ENCODE measurements at places on chromosomes 13 and 19.

DNA sequence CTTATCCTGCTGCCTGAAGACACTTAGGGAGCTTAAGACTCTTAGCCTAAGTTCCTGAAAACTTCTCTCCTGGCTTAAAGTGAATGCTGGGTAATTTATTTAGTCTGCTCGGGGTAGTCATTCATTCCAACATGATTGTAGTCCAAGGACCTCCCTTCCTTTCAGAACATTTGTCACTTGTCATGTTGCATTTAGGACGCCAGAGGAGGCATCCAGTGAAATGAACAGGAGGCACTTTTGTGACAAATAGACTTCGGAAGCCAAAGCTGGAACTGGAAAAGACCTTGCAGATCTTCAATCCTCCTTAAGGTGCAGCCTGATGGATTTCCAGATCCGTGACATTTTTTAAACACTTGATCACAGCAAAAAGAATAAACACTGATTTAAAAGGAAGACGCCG lies 95.1 kb downstream of the DNAJC15 start:
- no peak for DNase-seq

DNA sequence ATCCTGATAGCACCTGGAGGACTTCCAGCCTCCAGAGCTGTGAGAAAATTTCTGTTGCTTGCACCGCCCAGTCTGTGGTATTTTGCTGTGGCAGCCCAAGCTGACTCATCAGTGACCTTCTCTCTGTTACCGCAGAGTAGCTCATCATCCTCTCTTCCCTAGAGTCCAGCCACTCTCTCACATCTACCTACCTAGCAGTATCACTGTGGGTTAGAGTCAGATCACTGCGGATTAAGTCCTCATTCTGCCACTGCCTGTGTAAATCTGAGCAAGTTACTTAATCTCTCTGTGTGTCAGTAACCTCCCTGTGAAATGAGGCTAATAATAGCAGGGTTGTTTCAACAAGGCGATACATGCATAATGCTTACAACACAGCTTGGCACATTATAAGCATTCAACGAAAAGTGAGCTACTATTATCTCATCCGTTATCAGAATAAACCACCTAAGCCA lies 40.3 kb upstream of the USPL1 start:
- DNase-seq, result peak; percentile 82

DNA sequence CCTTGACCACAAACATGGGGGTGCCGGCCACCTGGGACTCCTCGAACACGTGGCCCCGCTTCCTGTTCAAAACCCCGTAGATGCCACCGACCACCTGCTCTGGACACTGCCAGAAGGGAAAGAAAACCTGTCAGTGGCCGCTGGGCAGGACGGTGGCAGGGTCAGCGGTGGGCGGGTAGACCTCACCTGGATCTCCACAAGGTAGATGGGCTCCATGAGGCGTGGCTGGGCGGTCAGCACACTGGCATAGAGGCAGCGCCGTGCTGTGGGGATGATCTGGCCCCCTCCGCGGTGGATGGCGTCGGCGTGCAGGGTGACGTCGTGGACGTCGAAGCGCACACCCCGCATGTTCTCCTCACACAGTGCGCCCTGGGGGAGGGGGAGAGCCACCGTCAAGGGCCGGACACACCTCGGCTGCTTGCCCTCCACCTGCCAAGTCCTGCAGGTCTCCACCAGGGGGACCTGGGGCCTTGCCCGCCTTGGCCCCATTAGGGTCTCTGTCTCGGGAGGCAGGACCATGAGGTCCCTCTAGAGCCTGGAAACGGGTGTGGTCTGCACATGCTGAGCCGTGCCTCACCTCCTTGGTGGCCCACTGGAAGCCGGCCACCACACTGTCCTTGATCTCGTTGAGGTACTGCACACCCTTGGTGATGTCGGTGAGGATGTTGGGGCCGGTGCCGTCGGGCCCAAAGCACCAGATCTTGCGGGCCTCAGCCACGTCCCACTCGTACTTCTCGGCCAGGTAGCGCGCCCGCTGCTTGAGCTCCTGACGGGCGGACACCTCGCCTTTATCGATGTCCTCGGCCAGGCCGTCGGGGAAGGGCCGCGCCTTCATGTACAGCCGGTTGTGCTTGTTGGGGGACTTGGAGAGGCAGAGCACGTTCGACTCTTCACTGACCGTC lies 6.6 kb upstream of the DAPK3 start:
- DNase-seq, result no peak

DNA sequence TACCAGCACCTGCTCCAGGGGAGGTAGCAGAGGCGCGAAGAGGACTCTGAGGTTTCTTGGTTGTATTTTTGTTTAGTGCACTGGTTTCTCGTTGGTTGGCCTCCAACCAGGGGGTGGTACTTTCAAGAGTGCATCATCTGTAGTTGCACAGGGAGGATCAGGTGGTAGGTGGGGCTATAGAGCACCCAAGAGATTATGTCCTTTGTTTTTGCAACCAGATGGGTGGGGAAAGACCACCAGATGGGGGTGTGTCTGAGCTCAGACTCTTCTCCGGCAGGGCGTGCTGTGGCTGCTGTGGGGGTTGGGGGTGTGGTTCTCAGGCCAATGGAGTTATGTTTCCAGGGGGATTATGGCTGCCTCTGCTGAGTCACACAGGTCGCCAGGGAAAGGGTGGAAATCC lies 254.4 kb upstream of the KLF12 start:
- no peak for DNase-seq

DNA sequence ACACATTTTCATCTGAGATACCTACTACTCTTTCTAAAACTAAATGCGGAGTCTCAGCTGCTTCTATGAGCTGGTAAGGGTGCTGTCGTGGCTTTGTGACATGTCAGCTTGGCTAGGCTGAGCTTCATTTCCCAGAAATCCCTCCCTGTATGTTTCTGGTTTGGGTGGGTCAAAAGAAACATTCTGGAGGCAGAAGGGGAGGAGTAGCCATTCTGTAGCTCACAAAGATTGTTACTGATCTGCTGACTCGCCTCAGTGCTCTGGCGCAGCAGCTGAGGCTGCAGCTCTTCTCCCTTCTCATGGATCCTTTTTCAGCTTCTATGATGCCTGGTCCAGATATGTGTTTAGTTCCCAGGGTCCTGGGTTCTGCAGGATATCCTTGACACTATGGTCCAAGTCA lies 114.7 kb downstream of the RAP2A start:
- no peak for DNase-seq

- no peak for DNase-seq
These were observed 36.5 kb downstream of the GTF2F2 start for GRCh38 chr13:45156565-45157361.

GRCh38 chr13:43848001-43848649 lies 31.4 kb downstream of the CCDC122 start:
- DNase-seq, result peak; percentile 25

GRCh38 chr19:41521931-41522555 lies 53.9 kb upstream of the CEACAM21 start:
- DNase-seq, result no peak

- no peak for DNase-seq
These were observed 11.4 kb upstream of the TSPAN16 start for GRCh38 chr19:11284515-11284914.

DNA sequence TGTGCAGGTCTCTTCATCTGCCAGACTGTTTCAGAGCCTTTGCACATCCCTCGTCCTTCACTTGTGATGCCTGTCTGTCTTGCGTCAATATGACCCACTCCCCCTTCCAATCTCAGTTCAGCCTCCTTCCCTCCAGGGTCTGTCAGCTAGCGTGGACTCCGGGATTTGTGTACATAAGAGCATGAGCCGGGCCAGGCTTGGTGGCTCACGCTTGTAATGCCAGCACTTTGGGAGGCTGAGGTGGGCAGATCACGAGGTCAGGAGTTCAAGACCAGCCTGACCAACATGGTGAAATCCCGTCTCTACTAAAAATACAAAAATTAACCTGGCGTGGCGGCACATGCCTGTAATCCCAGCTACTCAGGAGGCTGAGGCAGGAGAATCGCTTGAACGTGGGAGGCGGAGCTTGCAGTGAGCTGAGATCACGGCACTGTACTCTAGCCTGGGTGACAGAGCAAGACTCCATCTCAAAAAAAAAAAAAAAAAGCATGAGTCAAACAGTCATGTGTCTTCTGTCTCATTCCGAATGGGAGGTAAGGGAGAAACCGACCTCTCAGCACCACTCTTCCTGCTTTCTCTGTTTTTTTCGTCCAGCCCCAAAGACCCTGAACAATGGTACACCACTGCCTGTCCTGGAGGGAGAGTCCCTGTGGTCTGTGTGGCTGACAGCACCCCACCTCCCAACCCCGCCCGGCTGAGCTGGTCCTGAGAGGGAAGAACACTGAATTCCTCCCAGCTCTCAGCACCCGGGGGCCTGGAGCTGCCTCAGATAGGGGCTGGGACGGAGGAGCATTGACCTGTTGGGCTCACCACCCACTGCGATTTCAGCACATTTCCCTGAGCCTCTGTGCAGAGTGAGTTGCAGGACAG lies 2.4 kb upstream of the SIGLEC9 start:
- DNase-seq, result peak; percentile 90

DNA sequence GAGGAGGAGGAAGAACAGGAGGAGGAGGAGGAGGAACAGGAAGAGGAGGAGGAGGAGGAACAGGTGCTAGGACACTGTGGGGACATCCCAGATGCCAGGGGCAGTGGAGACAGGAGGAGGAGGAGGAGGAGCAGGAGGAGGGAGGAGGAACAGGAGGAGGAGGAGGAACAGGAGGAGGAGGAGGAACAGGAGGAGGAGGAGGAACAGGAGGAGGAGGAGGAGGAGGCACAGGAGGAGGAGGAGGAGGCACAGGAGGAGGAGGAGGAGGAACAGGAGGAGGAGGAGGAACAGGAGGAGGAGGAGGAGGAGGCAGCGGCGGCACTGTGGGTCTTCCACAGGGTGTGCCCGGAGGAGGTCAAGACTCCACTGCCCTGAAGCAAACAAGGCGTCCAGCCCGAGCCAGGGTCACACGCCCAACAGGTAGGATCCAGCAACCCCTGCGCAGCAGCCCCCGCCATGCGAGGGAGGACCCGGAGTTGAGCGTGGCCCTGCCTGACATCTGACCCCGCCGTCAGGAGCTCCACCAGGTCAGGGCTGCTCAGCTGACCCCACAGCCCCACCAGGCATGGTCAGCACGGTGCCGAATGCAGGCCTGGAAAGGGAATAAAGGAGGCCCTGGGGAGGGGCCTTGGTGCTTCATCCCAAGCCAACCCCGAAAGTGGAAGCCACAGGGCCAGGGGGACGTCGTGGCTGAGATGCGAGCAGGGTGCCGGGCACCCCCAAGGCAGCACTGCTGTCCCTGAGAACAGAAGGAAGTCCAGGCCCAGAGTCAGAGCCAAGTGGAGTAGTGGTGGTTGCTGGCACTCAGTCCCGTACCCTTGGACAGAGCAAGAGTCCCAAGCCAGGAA lies 9.2 kb downstream of the SBNO2 start:
- no peak for DNase-seq

DNA sequence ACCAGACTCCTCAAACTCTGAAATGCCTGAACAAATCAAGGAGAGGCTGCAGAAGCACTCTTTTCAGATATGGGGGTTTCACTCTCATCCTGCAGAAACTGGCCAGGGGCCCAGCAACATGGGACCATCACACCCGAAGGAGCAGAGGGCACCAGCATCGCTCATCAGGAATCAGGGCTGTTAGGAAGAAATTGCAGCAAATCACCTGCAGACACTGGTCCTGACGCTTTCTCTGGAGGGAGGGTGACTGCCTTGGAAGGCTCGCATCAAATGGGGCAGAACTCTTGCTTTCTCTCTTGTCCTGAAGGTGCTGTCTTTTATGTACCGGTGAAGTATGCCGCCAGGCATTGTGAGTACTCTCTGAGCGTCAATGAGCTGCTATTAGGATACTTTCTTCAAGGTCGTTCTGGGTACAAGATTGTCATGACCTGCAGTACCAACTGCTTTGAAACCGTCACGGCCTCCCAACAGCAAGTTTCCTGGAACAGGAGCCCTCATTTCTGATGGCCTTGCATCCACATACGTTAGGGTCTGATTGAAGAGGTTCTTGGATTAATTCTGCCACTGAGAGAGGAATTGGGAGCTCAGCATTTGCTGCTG lies 155.7 kb upstream of the SOX1 start:
- DNase-seq, result no peak

DNA sequence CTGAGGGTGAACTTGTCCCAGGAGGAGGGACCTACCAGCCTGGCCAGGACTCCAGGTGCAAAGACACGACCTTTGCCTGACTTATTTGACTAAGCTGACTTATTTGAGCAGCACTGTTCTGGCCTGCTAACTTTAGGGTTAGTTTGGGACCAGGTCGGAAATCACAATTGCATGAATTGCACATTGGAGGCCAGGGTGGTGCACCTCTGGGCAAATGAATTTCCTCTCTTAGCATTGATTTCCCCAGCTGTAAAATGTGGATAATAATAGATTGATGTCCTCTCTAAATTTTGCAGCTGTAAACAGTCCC lies 1.4 kb upstream of the BST2 start:
- DNase-seq, result no peak

GRCh38 chr13:110250258-110250891 lies 56.6 kb downstream of the COL4A1 start:
- DNase-seq, result peak; percentile 31

DNA sequence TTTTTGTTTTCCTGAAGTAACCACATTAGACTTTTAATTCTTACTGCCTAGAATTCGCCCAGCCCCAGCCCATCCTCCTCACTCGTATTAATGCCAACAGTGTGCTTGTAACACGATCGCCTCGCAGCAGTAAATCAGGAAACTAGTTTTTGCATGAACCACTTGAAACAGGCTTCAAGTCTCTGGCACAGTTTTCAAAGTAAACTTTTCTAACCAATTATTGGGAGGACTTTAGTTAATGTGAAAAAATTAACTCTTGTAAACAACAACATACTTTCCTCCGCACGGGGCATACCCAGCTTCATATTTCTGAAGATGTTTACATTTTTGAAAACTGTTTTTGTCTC lies 39.2 kb downstream of the TNFRSF19 start:
- DNase-seq, result peak; percentile 3

DNA sequence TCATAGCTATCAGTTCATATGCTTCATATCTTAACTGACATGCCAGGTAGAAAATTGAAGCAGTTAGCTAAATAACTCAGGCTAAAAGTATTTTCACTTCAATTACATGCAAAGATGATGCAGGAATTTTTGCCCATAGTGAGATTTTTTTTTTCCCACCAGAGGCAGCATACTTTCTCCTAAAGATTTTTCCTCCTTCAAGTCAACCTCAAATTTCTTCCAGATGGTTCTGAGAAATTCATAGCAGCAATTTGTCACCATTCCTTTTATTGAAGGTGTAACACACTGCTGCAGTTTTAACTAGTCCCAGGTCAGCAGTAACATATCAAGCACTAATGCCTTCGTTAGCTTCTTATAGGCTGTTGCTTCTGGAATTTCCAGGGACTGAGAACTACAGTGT lies 141.9 kb downstream of the SUCLA2 start:
- no peak for DNase-seq

DNA sequence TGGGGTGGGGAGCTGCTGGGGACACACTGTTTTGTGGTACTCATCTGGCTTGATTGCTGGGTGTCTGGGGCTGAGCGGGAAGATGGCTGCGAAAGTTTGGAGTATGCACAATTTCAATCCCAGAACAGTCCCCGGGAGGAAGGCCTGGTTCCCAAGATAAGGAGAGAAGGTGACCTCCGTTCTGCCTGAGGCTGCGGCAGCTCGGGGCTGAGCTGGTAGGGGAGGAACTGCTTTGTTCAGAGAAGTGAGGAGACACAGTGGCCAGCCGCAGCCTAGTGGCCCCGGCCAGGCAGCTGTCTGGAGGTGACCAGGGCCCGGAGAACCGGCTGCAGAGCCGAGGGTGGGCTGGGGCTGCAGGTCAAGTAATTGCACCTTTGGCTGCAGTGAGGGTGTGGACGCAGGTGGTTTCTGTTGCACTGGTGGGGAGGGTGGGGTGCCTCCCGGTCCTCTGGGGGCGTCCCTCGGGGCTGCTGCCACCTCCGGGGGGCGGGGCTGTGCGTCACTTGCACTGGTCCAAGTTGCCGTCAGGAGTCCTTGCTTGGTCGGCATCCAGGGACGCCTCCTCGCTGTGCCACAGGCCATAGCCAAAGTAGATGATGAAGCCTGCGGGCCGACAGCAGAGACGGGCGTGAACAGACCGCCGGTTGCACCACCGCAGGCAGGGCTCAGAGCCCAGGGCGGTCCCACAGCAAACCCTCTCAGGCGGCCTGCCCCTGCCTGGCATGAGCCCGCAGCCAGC lies 81.3 kb downstream of the SLC7A1 start:
- no peak for DNase-seq

All from suppressor macrophage treated with lipopolysaccharide for 4 hours (primary cell).